Right renal cortex interstitium (tissue), 3 donors: ENCODE measurements at places on chromosomes 6 and 20. TPM values are rescaled to one million over a fixed set of nuclear protein-coding genes. Genes with fewer than 3 reads are reported as not detected.

CDH26 gene
- 0.75 TPM for polyA plus RNA-seq

TFAP2D gene
- polyA plus RNA-seq: not detected

DNA sequence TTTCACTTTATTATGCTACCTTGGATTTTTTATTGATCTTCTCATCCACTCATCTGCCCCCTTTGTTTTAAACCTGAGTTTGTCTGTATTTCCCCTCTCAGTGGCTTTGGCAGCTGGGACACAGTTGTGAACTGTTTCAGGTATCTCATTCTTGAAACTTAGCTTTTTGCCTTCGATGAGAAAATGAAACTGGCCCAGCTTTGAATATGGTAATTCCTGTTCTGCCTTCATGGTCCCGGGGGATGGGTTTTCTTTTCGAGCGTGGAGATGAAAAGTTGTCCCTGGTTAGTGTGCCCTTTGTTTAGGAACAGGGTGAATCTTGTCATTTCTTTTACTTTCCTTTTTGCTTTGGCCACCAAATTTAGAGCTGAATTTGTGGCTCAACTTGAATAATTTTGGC lies 25.6 kb downstream of the DHX35 start:
- DNase-seq: no peak

DNA sequence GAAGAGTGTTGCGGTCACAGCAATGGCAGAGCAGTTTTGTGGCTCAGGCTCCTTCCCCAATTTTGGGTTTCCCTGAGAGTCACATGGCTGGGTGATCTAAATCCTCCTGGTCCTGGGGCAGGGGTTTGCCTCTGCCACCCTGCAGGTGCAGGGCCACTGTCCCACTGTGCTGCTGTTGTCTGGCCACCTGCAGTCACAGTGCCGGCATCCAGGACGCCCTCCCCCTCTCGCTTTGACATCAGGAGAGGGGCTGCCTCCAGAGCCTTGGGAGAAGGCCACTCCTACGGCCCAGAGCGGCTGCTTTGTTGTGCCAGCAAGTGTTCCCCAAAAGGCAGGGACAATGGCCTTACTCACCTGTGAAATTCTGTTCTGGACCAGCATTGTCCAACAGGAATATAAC lies 449.0 kb downstream of the QKI start:
- no peak for DNase-seq

- DNase-seq: no peak
These were observed 30.4 kb downstream of the SYNJ2 start for GRCh38 chr6:158011980-158012566.

- no peak for DNase-seq
These were observed 18.3 kb upstream of the CITED2 start for GRCh38 chr6:139392794-139393193.

- no peak for DNase-seq
These were observed 416.1 kb downstream of the QKI start for GRCh38 chr6:163830641-163831040.

- DNase-seq: no peak
These were observed 96.2 kb upstream of the MPC1 start for GRCh38 chr6:166478782-166479592.

DNA sequence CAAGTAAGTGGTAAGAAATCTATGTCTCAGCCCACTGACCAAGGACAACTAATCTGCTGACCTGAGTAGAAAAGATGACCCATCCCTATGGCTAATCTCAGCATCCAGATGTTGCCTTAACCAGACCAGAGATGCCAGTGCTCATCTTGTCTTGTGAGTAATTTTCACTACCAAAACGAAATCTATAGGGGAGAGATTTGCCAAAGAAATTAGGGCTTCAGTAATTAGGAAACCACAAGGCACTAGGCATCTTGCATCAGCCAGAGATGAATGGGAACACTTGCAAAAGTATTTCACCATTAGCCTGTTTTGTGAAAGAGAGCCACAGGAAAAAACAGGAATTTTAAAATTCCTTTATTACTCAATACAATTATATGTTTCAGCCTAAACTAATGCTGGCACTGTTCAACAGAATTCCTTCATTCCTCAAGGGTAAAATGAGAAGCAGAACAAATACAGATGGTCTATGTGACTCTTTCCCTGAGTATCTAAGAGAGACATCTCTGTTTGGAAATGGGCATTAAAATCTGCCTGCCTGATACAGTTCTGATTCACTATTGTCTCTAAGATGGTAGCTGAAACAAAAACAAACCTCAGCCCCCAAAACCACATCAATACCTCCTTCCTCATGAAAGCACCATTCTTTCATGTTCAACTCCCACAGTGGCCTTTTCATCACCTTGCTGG lies 87.8 kb downstream of the GMDS start:
- no peak for DNase-seq

DNA sequence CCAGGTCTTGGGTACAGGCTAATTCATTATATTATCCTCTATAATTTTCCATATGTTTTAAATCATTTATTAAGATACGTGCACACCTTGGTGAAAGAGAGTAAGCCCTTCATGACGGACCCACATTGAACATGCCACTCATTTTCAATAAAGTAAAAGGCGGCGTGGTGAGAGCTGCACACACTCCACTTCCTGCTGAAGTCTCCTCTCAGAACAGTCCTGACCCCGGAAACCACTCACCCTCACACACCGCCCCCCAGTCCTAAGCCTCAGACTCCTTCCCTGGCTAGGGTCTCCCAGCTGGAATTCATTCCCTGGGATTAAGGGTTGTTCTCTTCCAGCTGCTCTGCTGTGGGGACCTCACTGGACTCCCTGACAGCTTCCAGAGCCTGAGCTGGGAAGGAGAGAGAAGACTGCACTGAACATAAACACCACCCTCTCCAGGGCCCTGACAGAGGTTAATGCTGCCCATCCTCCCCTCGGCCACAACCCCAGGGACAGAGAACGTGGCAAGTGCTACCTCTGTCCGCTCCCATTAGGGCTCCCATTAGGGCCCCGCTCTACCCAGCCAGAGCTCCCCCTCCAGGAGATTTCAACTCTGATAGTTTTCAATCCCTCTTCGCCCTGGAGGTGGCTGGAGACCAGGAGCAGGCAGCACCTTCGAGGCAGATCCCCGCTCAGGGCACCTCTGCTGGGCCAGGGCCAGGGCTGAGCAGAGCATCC lies 24.8 kb downstream of the GRM4 start:
- no peak for DNase-seq

GRCh38 chr20:44698351-44698750 lies 16.8 kb upstream of the CCN5 start:
- no peak for DNase-seq

- DNase-seq: no peak
These were observed 628.2 kb downstream of the COL12A1 start for GRCh38 chr6:74577619-74578018.

- no peak for DNase-seq
These were observed 15.1 kb upstream of the TRIM39 start for GRCh38 chr6:30311671-30312070.

- DNase-seq: peak; percentile 47
These were observed 78.5 kb upstream of the ZFP64 start for GRCh38 chr20:52270001-52270606.
